ENCODE measurements at places on chromosomes 1 and 21. TPM values are rescaled to one million over a fixed set of nuclear protein-coding genes. Genes with fewer than 3 reads are reported as not detected.

GRCh38 chr21:32712043-32712442 is 15.8 kb downstream of the SYNJ1 start:
- no peak for DNase-seq
- no peaks in the 10 kb centered on the region for H3K27me3 ChIP-seq
- peaks cover 6% of the 10 kb centered on the region for H3K4me1 ChIP-seq
- no peaks in the 10 kb centered on the region for H3K36me3 ChIP-seq
- H3K4me3 ChIP-seq, result no peak overlapping the region

DNA sequence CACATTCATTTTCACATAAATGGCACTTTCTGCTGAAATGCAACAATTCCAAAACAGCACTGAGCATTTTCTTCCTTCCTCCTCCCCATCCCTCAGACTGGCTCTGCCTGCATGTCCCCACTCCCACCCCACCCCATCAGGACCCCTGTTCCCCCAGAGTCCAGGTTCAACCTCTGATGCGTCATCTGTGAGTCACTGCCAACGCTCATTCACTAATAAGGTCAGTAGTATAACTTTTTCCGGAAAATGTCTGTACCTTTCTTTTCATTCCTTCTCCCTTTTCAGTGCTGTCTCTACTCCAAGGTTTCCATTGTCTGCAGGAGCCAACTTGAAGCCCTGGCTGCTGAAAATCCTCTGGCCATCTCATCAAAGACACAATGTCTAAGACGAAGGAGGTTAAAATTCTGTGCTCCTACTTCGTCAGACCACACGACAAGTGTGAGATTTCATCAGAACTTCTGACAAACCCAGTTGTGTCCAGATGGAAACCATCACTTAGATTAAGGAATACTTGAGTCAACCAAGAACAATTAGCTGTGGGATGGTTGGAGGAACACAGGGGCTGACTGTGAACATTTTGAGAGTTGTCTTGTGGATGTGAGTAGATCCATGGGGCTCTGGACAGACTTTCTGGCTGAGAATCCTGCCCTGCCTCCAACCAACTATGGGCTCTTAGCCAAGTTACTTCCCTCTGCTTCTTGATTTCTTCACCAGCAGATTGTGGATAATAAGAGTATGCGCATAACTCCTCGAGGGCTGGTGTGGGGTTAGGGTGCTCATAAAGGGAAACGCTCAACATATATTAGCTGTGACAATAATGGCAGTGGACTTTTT is 35.6 kb upstream of the UTS2 start:
- no peak overlapping the region for H3K27ac ChIP-seq
- no peak for DNase-seq
- H3K4me3 ChIP-seq, result no peak overlapping the region
- no peaks in the 10 kb centered on the region for H3K36me3 ChIP-seq
- peaks cover 9% of the 10 kb centered on the region for H3K27me3 ChIP-seq

Gene RHBDL2
- not detected for total RNA-seq

- H3K27ac ChIP-seq, result no peak overlapping the region
- no peak for DNase-seq
- no peaks in the 10 kb centered on the region for H3K4me1 ChIP-seq
- no peaks in the 10 kb centered on the region for H3K36me3 ChIP-seq
- no peak overlapping the region for H3K4me3 ChIP-seq
These were observed 21.6 kb downstream of the HUNK start for GRCh38 chr21:31894457-31894856.

Gene JTB
- 56.8 TPM for total RNA-seq

GRCh38 chr21:42850866-42851391 is 28.4 kb downstream of the WDR4 start:
- H3K27me3 ChIP-seq, result no peaks in the 10 kb centered on the region
- no peak for DNase-seq
- no peaks in the 10 kb centered on the region for H3K4me1 ChIP-seq
- H3K4me3 ChIP-seq, result no peak overlapping the region

- no peaks in the 10 kb centered on the region for H3K27me3 ChIP-seq
- H3K4me1 ChIP-seq, result no peaks in the 10 kb centered on the region
- H3K4me3 ChIP-seq, result no peak overlapping the region
- no peak for DNase-seq
These were observed 24.1 kb downstream of the FAM177B start for GRCh38 chr1:222761083-222761482.

GRCh38 chr1:164671323-164671965 is 112.5 kb downstream of the PBX1 start:
- no peak for DNase-seq
- no peak overlapping the region for H3K4me3 ChIP-seq
- no peaks in the 10 kb centered on the region for H3K27me3 ChIP-seq

DNA sequence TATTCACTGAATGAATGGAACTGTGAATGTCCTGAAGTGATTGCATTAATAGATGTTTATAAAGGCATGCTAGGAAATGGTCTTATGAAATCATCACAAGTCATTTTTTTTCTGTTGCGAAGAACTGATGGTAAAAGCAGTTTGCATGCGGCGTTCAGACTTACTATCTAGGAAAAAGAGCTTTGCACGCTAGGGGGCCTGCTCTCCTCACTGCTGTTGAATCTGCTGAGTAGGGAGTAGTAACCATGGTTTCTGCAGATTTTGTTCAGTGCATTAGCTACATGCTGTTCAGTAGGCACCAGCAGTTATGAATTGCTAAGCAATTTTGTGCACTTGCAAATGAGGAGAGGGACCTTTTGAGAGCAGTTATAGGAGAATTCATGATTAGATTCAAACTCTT is 57.9 kb downstream of the CENPF start:
- no peaks in the 10 kb centered on the region for H3K27me3 ChIP-seq
- H3K4me3 ChIP-seq, result no peak overlapping the region
- DNase-seq, result peak; percentile 29
- H3K27ac ChIP-seq, result no peak overlapping the region
- no peaks in the 10 kb centered on the region for H3K36me3 ChIP-seq
- H3K4me1 ChIP-seq, result no peaks in the 10 kb centered on the region

Gene SLC45A1
- total RNA-seq, result 6.2 TPM

- H3K36me3 ChIP-seq, result no peaks in the 10 kb centered on the region
- H3K27ac ChIP-seq, result no peak overlapping the region
- H3K4me3 ChIP-seq, result no peak overlapping the region
- no peaks in the 10 kb centered on the region for H3K27me3 ChIP-seq
- H3K4me1 ChIP-seq, result peaks cover under 1% of the 10 kb centered on the region
These were observed 46.3 kb downstream of the PTPN14 start for GRCh38 chr1:214505134-214505533.

- H3K4me1 ChIP-seq, result peaks cover 32% of the 10 kb centered on the region
- H3K27me3 ChIP-seq, result no peaks in the 10 kb centered on the region
- H3K36me3 ChIP-seq, result no peaks in the 10 kb centered on the region
These were observed 19.3 kb upstream of the ACBD6 start for GRCh38 chr1:180521474-180522212.
